ENCODE measurements at places on chromosomes 5 and 9.

- peak; percentile 92 for DNase-seq
Measured at GRCh38 chr5:177366528-177367322, 9.0 kb downstream of the RGS14 start.

- no peak for DNase-seq
Measured at GRCh38 chr5:179435731-179436315, 90.6 kb upstream of the ADAMTS2 start.

DNA sequence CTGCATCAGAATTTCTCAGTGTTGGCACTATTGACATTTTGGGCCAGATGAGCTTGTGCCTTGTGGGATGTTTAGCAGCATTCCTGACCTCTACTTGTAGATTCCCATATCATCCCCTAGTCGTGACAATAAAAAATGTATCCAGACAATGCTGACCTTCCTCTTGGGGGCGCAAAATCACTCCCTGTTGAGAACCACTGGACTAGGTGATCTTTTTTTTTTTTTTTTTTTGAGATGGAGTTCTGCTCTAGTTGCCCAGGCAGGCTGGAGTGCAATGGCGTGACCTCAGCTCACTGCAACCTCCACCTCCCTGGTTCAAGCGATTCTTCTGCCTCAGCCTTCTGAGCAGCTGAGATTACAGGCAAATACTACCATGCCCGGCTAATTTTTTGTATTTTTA, 22.6 kb downstream of the STXBP1 start:
- no peak for DNase-seq

DNA sequence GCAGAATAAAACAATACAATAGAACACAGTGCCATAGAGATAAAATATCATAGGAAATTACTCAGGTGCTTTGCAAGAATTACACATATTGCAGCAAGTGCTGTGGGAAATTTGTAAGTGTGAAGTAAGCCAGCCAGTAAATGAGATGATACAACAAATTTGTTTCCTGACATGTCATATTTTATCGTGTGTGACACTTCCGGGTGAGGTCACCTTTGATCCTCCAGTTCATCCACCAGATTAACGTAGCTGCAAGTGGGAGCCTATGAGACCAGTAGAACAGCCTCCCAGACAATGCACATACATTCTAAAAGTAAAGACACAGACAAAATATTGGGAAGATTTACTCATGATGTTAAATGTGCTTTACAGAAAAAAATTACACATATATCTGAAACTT, 72.2 kb downstream of the PRDM9 start:
- DNase-seq = no peak

DNA sequence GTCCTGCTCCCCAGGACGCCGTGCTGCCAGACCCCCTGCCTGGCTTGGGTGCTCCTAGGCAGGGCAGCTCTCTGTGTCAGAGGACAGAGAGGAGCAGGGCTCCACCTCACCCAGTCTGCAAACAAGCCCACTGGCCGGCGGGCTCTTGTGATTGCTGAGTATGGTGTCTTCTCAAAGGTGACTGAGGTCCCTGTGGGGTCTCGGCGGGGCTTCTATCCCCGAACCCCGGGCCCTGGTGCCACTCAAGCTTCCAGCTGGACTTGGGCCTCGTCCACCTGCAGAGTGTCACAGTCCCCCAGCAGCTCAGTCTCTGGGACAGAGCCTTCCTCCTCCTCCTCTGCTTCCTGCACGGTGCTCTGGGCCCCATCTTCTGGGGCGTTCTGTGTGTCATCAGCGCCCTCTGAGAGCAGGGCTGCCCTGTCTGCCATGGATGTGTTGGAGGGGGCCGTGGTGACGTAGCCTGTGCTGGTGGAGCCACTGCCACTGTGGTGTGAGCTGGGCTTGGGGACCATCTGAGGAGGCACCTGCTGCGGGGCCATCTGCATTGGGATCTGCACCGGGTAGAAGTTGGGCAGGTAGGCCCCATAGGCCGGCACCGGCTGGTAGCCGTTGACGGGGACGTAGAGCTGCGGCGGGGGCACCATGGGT, 226.5 kb downstream of the ROR2 start:
- DNase-seq = no peak

- no peak for DNase-seq
Measured at GRCh38 chr9:93436218-93436617, 15.3 kb upstream of the FAM120A start.

DNA sequence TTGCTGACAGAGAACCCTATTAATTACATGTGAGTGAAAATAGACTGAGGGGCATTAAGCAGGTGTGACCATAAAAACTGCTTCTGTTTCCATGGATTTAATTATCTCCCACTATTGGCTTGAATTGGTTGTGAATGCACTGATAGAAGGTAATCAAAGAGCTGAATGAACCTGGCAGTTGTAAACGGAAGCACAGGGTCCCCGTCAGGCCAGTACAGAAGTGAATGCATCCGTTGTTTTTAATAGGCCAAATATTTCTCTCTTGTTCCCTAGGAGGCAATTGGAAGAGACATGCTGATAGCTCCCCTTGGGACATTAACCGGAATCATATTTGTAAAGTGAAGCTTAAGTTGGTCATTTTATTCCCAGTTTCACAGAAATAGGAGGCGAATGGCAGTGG, 147.0 kb downstream of the CAVIN4 start:
- DNase-seq = peak; percentile 21

DNA sequence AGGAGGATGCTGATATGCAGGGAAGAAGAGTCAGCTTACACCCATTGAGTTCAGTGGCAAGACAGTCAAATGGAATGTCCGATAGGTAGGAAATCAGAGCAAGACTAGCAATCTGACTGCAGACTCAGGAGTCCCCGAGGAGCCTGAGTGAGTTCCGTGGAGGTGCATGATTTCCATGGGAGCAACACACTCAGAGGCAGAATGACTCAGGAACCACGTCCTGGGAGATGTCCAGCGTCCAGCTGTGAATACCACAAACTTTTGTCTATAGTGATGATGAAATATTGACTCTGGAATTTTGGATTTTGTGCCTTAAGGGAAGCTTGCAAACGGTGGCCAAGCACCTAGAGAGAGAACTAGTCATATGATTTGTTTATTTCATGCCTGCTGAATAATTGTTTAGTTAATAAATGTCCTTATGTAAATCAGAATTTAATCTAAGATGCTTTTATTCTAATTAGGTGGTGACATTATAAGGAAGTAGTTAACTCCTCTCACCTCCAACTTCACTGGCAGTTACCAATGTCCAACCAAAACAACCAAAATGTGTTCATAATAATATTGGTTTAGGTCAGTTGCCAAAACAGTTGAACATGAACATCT, 100.4 kb downstream of the PDE4D start:
- DNase-seq = peak; percentile 94

DNA sequence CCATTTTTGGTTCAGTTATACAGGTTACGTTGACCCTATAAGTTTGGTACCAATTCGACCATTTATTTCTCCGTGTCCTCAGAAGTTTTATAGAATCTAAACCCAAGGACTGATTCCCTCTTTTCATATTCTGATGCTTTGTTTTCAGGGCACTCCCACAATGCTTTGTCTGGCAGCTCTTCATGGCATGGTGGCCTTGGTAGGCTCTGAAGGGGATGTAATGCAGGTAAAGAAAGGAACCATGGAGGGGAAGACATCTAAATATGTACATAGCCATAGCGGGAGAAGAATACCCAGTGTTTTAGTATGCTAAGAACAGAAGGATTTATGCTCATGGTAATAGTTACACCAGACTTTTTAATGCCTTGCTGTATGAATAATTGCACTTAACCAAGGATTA, 82.7 kb downstream of the HACD4 start:
- DNase-seq = no peak

DNA sequence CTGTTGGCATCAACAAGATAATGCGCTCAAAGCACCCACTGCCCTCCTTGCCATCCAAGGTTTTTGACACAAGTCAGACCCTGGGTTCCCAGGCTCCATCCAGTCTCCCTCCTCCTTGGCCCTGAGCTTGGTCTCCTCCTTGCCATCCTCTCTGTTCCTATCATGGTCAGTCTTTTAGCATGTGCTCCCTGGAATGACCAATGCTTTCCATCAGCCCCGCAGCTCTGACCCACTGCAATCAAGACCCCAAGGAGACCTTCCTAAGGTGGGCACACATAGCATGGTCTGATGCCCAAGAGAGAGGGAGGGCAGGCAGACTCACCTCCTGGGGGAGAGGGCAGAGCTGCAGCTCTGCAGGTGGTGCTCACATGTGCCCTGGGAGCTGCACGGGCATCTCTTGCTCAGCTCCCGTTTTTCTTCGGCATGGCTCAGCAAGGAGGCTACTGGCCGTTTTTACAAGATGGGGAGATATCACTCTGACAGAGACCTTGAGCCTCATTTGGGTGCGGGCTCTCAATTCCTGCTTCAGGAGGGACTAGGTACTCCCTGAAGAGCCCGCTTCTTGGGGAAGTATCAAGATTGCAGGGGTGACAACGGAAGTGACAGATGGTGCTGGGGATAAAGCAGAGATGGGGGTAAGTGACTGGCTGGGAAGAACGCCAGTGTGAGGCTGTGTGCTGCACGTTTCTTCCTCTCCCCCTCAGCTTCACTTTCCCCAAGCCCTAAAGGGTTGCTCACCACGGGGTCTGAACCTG, 3.3 kb downstream of the SEPTIN8 start:
- no peak for DNase-seq

DNA sequence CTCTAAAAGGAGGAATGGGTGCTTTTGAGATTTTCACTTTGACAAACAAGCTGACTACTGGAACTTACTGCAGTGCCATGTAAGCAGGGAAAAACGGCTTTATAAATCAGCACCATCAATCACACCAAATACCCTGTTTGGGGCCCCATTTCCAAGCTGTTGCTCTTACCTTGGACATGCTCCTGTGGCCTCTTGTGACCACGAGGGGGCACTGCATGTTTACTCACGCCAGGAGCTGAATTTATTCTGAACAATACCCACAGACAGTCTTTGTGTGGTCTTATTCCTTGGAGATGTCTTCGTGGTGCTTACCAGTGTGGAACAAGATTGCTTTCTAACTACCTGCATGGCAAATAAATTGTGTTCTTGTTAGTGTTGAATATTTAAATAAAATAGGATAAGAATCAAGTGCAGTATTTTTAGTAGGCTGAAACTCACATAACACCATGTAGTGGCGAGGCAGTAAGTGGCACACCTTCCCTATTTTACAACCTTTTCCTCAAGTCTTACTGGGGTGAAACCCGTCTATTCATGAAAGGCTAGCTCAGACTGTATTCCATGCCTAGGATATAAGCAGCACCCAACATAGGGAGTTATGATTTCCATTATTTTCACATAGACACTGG, 155.5 kb upstream of the NMUR2 start:
- peak; percentile 75 for DNase-seq

- DNase-seq = no peak
Measured at GRCh38 chr9:82022121-82022520, 33.5 kb downstream of the SPATA31D1 start.

DNA sequence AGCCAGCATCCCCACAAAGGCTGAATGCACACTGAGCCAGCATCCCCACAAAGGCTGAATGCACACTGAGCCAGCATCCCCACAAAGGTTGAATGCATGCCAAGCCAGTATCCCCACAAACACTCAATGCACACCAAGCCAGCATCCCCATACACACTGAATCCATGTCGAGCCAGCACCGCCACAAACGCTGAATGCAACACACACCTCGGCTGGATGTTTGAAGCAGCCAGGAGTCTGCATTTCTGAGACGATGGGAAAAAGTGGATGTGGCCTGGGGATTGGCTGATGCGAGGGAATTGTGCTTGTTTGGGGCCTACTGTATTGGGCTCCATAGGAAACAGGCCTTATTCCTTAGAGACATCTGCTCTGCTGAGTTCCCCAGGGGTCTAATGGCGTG, 30.9 kb upstream of the CEP72 start:
- no peak for DNase-seq

DNA sequence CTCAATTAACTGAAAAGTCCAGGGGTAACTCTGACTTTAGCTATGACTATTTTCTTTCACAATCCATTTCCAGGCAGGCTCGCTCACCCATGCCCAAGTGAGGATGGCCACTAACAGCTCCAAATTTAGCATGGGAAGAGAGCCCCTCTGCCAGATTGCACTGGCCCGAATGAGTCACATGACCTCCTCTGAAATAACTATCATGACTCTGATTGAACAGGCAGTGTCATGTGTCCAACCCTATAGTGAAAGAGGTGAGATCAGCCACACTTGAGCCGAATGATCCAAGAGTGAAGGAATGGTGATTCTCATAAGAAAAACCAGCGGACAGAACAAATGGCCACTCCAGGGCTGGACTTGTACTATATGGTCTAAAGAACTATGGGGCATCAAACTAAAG, 242.3 kb downstream of the NSG2 start:
- no peak for DNase-seq

DNA sequence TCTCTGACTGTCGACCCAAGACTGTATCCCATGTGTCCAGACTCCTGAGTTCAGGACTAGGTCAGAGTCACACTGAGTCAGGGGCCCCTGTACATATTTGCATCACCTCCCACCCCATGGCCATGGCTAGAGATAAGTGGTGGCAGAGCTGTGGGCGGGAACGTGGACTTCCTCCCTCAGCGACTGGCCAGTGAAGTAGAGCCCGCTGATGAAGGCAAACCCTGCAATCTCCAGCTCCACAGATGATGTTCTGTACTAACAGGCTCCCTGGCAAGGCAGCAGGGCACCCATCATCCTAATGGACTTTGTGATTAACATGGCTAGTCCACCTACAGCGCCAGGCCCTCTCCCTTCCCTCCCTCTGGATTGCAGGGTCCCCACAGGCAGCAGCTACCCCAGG, 110.5 kb upstream of the LRRTM2 start:
- no peak for DNase-seq

DNA sequence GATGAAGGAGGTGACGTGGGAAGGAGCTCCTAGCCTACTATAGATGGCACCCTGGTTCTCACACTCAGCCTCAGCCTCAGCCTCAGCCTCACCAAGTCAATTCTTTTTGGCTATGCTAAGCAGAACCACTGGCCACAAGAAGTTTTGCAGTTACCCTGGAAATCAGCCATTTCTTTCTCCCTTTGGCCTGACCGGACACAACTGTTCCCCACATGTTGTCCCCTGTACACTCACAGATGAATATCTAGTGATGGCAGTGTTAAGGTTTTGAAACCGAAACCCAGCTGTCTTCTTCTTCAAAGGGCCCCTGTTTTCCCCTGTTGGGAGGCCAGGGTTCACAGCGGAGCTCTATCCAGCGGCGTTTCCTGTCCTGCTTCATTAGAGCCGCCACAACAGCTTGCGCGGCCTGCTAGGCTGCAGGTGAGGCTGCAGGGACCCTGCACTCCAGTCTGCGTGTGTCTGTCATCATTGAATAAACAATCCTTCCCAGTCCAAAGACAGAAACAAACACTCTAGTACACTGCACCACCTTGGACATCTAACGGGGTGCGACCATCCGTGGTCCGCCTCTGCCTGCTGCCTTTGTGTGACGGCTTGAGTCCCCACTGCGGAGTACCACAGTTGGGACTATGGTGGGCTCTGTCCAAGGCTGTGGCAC, 250.5 kb downstream of the DENND1A start:
- peak; percentile 10 for DNase-seq

All from cardiac muscle cell (in vitro differentiated cells and primary cell).